ENCODE measurements at places on chromosomes 5 and 9.

- DNase-seq = peak; percentile 68
Measured at GRCh38 chr5:180540050-180540694, 46.0 kb downstream of the CNOT6 start.

GRCh38 chr5:6705959-6706358 is 7.3 kb upstream of the TENT4A start:
- no peak for DNase-seq

DNA sequence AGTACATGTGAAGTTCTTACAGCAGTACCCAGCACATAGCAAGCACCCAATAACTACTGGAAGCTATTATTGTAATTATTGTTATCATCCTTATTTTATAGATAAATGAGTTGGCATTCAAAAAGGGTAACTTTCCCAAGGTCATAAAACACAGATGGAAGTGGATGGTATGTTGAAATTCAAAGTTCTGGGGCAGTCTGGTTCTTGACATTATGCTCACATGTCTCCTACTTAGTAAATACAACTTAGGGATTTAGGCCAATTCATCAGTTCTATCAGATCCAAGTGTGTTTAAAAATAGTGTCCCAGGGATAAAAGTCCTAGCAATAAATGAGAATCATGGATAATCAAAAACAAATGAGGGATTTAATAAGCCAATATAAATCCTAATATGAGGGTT is 265.2 kb downstream of the ADAMTSL1 start:
- no peak for DNase-seq

DNA sequence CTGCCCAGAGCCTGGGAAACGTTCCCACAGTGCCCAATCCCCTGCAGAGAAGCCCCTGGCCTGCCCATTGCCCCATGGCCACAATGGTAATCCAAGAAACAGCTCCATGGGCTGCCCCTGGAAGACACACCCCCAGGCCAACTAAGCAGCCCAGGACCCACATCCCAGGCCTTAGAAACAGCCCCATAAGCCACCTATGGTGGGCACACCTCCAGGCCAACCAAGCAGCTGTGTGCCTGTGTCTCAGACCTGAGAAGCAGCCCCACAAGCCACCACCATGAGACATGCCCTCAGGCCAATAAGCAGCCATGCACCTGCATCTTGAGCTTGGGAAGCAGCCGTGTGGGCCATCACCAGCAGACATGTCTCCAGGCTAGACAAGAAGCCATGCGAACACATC is 52.9 kb upstream of the SSBP2 start:
- no peak for DNase-seq

- DNase-seq = no peak
Measured at GRCh38 chr5:73922224-73922623, 296.2 kb downstream of the ARHGEF28 start.

- peak; percentile 47 for DNase-seq
Measured at GRCh38 chr9:92986176-92987119, 39.1 kb downstream of the FGD3 start.

DNA sequence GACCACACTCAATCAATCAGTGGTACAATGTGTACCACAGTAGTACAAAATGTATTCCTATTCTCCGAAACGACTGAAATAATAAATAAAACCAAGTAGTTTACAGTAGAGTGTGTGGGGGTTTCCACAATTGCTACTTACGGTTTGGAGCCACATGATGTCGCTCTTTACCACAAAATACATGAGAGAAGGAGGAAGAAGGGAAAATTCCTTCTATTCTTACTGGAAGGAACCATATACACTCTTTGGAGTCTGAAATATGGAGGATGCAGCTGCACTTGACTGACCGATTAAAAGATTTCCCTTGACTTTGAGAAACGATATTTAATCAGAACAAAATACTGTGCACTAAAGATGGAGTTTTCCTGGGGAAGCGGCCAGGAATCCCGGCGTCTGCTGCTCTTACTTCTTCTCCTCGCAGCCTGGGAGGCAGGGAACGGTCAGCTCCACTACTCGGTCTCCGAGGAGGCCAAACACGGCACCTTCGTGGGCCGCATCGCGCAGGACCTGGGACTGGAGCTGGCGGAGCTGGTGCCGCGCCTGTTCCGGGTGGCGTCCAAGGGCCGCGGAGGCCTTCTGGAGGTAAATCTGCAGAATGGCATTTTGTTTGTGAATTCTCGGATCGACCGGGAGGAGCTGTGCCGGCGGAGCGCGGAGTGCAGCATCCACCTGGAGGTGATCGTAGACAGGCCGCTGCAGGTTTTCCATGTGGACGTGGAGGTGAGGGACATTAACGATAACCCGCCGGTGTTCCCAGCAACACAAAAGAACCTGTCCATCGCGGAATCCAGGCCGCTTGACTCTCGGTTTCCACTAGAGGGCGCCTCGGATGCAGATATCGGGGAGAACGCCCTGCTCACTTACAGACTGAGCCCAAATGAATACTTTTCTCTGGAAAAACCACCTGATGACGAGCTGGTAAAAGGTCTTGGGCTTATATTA is at the start of gene PCDHA4:
TSS of gene PCDHA4 (plus strand) at position 235 of the 942 bp plus-strand sequence.
- no peak for DNase-seq

DNA sequence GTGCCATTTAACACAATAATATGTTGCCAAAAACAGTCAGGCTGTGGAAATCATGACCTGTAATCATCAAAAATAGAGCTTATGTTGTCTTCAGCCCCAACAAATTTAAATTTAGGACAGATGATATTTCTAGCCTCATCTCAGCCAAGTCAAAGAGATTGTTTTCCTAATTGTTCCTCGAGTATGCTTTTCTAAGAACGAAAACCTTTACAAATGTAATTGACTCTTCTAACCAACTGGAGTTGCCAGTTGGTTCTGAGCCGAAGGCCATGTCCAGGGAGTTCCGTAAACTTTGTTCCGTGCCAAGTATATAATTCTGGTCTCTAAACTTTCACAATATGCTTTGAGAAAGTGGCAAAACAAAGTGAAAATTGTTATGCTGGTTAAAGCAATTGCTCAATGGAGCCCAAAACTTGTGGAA is 160.8 kb downstream of the CEMIP2 start:
- DNase-seq = no peak

- no peak for DNase-seq
Measured at GRCh38 chr5:115873392-115873791, 31.7 kb downstream of the AP3S1 start.

DNA sequence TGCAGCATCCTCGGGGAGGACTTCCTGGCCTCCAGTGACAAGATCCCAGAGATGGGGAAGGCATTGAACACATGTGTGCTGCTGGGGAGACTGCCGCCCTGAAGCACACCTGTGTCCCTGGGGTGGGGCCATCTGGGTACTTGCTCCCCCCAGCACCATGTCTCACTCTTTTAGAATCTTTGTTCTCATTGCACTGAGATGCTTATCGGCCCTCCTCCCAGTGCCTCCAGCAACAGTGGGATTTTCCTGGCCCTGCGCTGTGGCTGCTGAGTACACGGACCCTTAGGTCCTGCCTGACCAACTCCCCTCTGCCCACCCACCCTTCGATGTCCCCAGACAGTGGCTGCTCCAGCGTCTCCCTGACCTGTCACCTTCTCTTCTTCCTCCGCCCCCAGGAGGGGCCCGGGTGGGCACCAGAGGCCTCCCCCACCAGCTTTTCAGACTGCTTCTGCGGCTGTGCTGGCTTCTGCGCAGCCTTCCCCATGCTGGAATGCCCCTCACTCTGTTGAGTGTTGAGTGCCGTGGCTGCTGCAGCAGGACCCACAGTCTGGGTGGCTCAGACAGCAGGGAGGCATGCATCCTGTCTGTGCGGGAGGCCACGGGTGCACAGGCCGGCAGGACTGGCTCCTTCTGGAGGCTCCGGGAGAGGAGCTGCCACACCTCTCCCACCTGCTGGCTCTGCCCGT is 145.9 kb upstream of the IRX2 start:
- DNase-seq = no peak

GRCh38 chr9:129697656-129698253 is 32.3 kb downstream of the PRRX2 start:
- DNase-seq = no peak

- DNase-seq = no peak
Measured at GRCh38 chr9:111348821-111349271, 18.8 kb upstream of the OR2K2 start.

- no peak for DNase-seq
Measured at GRCh38 chr5:6453937-6454560, 5.4 kb downstream of the UBE2QL1 start.

GRCh38 chr5:53739111-53739510 is 178.7 kb downstream of the NDUFS4 start:
- DNase-seq = no peak

DNA sequence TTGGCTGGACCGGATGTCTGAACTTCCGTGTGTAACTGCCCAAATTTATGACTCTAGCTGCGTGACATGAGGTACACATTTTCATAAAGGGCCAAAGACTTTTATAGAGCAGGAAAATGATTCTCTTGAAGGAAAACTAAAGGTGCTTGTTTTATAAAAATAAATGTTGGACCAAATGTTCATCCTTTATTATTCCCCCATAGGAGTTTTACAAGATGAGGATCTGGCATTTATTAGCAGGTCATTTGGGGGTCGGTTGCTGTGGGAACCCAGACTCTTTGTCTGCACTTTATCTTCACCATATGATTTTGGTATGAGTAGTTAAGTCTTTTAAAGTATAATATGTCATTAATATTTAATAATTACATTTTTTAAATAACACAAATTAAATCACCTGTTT is 571.2 kb downstream of the EFNA5 start:
- no peak for DNase-seq

DNA sequence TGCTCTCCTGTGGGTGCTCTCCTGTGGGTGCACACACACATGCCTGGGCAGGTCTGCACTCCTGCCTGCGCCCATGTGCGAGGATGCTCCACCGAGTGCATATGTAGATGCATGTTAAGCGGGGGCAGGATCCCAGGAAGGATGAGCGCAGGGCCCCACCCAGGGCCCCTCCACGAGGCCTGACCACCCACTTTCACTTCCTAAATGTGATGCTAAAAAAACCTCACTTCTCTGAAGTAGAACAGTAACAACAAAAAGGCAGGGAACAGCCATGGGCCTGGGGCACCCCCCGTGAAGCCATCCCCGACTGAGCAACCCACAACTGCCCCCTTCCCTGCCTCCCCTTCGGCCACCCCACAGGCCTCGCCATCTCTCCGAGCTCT is 48.2 kb upstream of the SARDH start:
- peak; percentile 75 for DNase-seq

DNA sequence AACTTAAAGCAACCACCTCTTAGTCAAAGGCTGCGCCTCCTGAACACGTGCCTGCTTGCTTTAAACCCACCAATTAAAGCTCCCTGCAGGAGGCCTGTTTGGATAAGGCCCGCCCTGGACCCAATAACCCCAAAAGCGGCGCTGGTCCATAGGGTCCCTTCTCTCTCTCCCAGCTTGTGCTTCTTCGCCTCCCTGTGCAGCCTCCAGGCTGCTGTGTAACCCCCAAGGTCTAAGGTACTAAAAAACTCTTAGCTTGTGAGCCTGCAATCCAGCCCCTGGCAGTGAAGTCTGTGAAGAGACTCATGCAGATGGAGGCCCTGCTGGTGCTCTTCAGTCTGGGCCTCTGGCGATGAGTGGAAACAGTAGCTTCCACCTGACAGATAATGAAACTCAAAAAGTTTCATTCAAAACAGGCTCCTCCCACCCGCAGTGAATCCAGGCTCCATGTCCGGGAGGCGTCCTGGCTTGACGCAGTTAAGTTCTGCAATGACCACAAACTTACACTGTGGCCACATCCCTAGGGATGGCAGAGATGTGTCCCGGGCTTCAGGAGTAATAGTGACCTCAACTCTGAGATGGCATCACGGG is 97.3 kb downstream of the PRRT1B start:
- DNase-seq = peak; percentile 81

DNA sequence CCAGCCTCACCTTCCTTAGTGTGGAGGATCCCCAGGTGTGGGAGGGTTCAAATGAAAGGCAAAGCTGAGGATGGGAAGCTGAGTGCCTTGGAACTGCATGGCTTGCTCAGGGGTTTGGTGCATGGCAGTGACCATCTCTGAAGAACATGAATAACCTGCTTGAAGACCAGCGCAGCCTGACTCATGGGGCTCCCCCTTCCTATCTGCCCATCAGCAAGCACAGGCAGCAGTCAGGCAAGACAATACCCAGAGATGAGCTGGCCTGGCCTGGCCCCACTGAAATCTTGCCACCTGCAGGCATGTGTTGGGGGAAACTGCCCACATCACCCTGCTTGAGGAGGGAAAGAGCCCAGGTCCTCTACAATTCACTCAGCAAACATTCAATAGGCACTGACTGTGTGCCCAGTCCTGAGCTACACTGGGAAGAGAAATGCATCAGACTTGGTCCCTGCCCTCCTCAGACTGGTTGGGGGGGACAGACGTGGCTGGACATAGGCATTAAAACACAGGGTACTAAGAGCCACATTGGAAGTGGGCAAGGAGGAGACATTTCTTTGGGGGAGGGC is 105.0 kb upstream of the ALDH1B1 start:
- peak; percentile 25 for DNase-seq

GRCh38 chr9:29203244-29203930 is 1630.1 kb upstream of the C9orf72 start:
- DNase-seq = no peak

DNA sequence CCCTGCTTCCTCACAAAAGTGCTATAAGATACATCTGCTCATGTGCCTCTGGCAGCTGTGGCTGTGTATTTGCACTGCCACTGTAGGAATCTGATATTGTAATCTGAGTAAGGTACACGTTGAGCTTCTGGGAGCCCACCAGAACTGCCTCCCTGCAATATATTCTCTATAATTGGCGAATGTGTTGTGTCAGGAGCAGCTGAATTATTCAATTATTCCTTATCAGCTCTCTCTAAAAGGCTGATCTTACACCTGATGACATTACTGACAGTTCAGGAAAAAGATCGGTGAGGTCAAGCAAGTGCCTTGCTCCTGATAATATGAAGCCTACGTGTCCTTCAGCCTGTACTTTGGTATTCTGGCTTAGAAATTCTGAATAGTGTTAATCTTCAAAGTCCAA is 1015.0 kb downstream of the CDH9 start:
- no peak for DNase-seq

- DNase-seq = no peak
Measured at GRCh38 chr9:128061275-128061960, 5.7 kb downstream of the NAIF1 start.

DNA sequence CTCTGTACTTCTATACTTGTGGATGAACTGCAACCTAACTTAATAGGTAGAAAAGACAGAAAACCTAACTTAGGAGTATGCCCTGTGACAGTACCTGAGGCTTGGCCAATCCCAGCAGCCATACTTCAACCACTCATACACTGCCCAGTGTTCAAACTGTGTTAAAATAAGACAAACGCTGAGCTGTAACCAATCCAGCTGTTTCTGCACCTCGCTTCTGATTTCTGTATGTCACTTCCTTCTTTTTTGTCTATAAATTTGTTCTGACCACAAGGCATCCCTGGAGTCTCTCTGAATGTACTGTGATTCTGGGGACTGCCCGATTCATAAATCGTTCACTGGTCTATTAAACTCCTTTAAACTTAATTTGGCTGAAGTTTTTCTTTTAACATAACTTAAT is 41.4 kb downstream of the AUH start:
- DNase-seq = no peak

DNA sequence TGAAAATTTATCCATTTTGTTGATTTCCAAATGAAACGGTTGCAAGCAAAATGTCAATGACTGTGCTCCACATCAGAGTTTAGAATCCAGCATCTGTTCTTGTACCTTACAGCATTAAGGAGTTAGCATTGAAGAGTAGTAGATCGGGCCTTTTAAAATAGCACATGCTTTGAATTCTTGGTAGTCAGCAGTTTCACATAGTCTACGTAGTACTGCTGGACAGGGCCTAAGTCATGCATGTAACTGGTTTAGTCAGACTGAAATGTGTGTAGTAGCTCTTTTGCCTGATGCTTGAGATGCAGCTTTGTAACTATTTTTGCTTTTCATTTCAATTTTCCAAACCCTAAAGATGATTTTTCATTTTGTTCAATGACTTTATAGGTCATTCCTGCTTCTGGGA is 19.8 kb downstream of the LECT2 start:
- no peak for DNase-seq

All from GM12865 (cell line).